Activated CD8-positive, alpha-beta T cell treated with anti-CD3 and anti-CD28 coated beads, Interleukin-2, amount 10 ng/mL, durations not matched to agents 7 days and 5 days (primary cell): ENCODE measurements at places on chromosomes 1 and 21. TPM values are rescaled to one million over a fixed set of nuclear protein-coding genes. Genes with fewer than 3 reads are reported as not detected.
A peak's percentile ranks its signal among the peaks of the same experiment; 100 is the strongest.

GRCh38 chr1:67214420-67215174 is 48.3 kb downstream of the IL23R start:
- H3K4me3 ChIP-seq, result no peak overlapping the region
- H3K27ac ChIP-seq, result no peak overlapping the region
- DNase-seq, result peak; percentile 78
- no peaks in the 10 kb centered on the region for H3K27me3 ChIP-seq

DNA sequence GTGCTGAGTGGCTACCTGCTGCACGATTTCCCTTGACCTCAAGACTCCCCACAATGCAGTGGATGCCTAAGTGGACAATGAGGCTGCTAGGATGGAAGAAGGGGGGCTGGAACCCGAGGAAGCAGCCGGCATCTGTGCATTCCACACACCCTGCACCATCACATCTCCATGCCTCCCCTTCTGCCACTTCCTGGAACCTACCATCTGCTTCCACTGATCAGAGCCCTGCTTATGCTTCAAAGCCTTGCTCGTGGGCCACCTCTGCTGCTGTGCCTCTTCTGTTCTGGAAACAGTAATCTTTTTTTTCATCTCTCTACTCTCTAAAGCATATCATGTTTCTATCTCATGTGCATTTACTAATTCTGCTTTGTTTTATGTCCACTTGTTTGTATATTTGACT is 66.2 kb upstream of the WDR26 start:
- DNase-seq, result peak; percentile 38
- H3K27ac ChIP-seq, result peak overlapping the region; percentile 9
- H3K4me1 ChIP-seq, result peaks cover 74% of the 10 kb centered on the region
- no peaks in the 10 kb centered on the region for H3K27me3 ChIP-seq

- no peak overlapping the region for H3K4me3 ChIP-seq
- no peaks in the 10 kb centered on the region for H3K27me3 ChIP-seq
- H3K27ac ChIP-seq, result peak overlapping the region; percentile 88
- peaks cover 85% of the 10 kb centered on the region for H3K4me1 ChIP-seq
- DNase-seq, result peak; percentile 93
Observed at GRCh38 chr1:160681066-160681890, 30.3 kb downstream of the CD48 start.

DNA sequence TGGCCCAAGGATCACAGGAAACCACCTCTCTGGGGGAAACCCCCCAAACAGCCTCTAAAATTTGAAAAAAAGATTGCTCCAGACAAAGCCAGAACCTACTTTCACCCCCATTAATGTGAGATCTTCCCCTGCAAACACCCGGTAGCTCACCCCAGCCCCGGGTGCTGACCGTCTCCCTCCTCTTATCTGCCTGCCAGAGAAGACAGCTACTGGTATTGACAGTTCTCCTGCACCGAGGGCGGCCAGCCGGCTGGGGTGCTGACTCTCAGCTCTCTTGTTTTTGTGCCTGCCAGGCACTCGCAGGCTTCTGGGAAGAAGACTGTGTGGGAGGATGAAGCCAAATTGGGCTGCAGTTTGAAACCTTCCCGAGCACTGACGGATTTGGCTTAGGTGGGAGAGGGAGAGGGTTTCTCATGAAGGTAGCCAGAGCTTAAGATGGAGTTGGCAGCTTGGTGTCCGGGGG is 48.2 kb downstream of the RASSF5 start:
- peak overlapping the region; percentile 82 for H3K27ac ChIP-seq
- H3K27me3 ChIP-seq, result no peaks in the 10 kb centered on the region
- peaks cover 65% of the 10 kb centered on the region for H3K4me1 ChIP-seq
- peaks cover 30% of the 10 kb centered on the region for H3K36me3 ChIP-seq
- peak overlapping the region; percentile 86 for H3K4me3 ChIP-seq
- peak; percentile 51 for DNase-seq

GRCh38 chr1:240737298-240737697 is 125.3 kb upstream of the GREM2 start:
- H3K4me1 ChIP-seq, result no peaks in the 10 kb centered on the region
- no peak overlapping the region for H3K4me3 ChIP-seq
- H3K36me3 ChIP-seq, result no peaks in the 10 kb centered on the region
- no peaks in the 10 kb centered on the region for H3K27me3 ChIP-seq

GRCh38 chr1:1605034-1605591 is 5.2 kb upstream of the FNDC10 start:
- no peak overlapping the region for H3K4me3 ChIP-seq
- DNase-seq, result no peak
- H3K27ac ChIP-seq, result peak overlapping the region; percentile 34
- H3K36me3 ChIP-seq, result no peaks in the 10 kb centered on the region
- peaks cover 17% of the 10 kb centered on the region for H3K4me1 ChIP-seq

DNA sequence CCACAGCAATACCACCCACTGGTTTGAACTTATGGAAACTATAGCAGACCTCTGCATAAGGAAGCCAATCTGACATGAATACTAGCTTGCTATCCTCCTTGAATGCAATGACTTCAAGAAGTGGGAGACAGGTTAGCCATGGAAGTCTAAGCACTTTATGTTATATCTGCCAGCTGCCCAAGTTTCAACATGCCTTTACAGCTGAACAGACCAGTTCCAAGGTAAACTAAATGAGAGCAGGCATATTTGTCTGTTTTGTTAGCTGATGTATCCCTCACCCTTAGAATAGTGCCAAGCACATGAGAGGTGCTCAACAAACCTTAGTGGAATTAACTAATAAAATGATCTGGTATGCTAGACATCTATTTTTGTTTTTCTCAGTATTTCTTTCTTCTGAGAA is 65.1 kb downstream of the ALG14 start:
- H3K4me3 ChIP-seq, result no peak overlapping the region
- H3K27me3 ChIP-seq, result no peaks in the 10 kb centered on the region
- DNase-seq, result no peak

DNA sequence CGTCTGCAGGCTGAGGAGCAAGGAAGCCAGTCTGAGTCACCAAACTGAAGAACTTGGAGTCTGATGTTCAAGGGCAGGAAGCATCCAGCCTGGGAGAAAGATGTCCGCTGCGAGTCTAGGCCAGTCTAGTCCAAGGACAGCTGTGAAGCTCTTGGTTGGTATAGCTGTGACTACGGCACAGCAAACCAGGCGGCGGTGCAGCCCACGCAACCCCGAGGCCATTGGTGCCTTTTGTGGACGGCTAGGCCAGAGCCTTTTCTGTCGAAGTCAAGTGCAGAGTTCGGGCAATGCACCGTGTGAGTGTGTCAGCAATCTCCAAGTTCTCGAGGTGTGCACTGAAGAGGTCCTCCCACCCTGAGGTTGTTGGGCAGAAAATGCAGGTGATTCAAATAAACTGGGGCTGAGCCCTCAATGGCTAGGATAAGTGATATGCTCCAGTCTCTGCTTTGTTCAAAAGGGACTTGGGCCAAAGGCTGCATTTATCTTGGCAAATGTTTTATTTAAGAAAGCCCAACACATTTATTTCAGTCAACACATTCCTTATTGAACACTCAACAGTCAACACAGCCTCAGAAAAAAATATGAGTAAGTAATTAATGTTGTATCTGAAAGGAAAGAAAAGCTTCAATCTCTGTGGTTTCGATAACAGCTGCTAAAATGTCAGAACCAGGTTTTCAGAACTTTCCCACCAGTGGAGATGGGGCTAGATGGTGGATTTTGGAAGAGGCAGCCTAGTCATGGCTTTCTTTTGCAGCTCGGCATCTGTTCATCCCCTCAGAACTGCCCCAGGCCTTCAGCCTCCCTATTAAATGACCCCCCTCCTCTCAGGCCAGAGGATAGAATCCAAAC is 78.1 kb upstream of the COX20 start:
- no peak overlapping the region for H3K27ac ChIP-seq
- no peaks in the 10 kb centered on the region for H3K4me1 ChIP-seq
- no peak overlapping the region for H3K4me3 ChIP-seq
- DNase-seq, result no peak

Gene ASCL5
- total RNA-seq, result not detected

Gene RNU1-3
- 1,730 TPM for total RNA-seq

Gene LCE2B
- total RNA-seq, result not detected

Gene MKNK1
- total RNA-seq, result 72.3 TPM

Gene NPPB
- total RNA-seq, result not detected
